EL (cell line): ENCODE measurements at places on chromosomes 12 and 14.
A peak's percentile ranks its signal among the peaks of the same experiment; 100 is the strongest.

GRCh38 chr12:77720258-77720657, 110.4 kb upstream of the NAV3 start:
- peak; percentile 4 for DNase-seq

GRCh38 chr14:70791971-70792370, 17.3 kb downstream of the MAP3K9 start:
- no peak for DNase-seq

GRCh38 chr14:21191809-21192446, 36.1 kb upstream of the OR5AU1 start:
- peak; percentile 71 for DNase-seq

DNA sequence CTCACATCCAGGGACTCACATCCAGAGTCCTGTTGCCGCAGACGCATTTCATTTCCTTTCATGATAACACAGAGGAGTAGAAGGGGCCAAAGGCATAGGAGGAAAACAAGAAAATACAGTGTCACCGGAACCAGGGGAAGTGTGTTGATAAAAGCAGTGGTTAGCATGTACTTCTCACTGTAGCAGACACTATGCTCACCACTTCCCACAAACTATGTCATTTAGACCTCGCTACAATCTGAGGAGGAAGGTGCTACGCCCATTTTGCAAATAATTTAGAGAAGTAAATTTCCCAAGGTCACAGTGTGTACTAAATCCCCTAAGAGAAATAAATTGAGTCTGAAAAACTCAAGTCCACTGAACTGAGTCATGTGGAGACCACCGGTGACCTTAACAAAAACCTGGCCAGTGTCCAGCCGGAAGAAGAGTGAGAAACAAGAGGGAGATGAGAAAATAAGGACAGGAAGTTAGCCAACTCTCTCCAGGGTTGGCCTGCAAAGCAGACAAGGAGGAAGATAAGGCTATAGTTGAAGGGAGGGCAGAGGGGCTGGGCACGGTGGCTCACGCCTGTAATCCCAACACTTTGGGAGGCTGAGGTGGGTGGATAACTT, 25.8 kb upstream of the TMCC3 start:
- DNase-seq, result no peak

DNA sequence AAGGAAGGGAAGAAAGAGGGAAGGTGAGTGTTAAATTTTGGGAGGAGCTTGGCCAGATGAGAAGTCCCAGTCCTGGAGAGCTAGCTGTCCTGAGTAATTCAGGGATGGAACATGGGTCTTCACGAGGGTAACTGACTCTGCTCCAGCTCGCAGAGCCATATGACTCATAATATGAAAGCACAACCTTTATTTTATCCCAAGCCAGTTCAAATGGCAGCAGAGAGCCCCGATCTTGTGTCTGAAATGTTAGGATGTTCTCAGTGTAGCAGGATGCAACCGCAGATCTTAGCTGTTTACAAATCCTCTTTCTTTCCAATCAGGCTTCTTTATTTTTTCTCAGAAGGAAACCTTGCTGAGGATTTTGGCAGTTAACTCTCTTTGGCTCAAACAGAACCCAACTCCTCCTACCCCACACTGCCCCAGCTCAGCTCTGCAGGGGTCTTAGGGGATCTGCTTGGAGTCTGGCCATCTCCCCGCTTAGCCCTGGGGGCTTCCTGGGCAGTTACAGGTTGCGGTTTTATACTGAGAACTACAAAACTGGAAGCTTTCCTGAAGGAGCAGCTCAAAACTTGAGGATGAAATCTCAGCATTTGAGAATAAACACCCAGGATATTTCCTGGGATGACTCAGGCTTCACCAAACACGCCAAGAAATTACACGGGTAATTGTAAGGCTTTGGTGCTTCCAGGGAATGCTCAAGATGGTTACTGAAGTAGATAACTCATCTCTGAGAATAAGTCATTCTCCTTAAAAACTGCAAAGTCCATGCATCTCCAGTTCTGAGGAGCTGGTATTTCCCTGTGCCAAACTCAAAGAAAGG, 92.5 kb downstream of the VCPKMT start:
- peak; percentile 82 for DNase-seq

DNA sequence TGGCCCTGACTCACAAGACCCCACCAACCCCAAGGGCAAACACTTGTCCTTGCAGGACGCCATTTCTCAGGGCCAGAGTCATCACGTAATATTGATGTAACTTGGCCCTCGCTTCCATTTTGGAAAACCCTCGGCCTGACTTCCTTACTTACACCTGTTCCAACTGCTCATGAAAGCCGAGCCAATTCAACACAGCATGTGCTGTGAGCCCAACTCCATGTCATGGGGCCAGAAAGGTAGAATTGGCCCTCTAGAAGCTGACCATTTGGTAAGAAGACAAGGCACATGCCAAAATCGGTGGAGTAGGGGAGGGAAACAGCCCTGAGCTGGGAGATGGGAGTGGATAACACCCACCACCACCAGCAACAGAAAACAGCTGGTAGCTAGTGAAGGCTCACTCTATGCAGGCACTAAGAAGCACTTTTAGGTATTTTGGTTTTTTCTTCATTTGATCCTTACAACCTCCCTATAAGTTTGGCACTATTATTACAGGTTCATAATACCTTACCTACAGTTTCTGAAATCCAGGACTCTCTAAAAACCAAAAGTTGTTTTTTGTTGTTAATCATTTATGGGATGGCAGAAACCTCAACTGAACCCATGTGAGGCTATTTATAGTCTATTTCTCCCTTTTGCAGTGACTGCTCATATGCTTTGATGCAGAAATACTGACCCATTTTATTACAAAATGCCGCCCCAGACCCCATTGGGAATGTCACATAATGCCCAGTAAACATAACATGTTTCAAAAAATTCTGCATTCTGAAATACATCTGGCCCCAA, 6.5 kb downstream of the TTC7B start:
- no peak for DNase-seq

- DNase-seq, result no peak
Observed at GRCh38 chr12:70268972-70269371, 25.7 kb downstream of the CNOT2 start.

- DNase-seq, result no peak
Observed at GRCh38 chr14:105476097-105476830, 1.6 kb downstream of the CRIP2 start.

DNA sequence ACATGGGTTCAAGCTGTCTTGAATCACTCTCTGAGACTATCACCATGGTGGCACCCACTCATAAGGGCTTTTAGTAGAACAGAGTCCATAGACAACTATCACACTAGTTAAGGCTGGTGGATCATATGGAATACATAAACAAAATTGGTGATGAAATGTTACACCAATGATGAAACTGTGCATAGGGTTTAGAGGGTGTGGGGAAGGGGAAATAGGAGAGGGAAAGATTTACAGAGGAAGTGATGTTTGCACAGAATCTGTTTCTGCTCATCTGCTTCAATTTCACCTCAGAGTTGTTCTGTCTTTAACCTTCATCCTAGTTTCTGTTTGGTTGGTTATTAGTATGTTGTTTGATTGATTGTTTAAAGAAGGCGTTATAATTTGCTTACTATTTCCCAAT, 2.4 kb upstream of the RXYLT1 start:
- DNase-seq, result no peak
